ENCODE measurements at places on chromosomes 1 and 21. TPM values are rescaled to one million over a fixed set of nuclear protein-coding genes. Genes with fewer than 3 reads are reported as not detected.
A peak's percentile ranks its signal among the peaks of the same experiment; 100 is the strongest.

GRCh38 chr1:117590273-117590925, 15.4 kb upstream of the TENT5C start:
- no peak for DNase-seq

DNA sequence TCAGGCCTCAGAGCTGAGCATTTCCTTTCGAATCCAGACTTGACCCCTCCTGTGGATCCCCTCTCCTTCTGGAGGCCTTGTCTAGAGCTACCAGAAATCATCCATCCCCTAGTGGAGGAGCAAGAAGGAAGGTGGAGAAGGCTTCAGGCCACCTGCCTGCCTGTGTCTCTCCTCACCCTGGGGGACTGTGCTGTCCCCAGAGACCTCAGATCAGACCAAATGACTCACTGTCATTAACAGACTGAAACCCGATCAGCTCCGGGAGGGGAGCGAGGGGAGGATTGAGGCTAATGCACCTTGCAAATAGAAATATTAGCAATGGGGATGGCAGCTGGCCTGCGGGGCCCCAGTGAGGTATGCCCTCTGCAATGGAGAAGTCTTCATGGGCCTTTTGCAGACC, 2.1 kb downstream of the MYBPH start:
- DNase-seq = no peak

DNA sequence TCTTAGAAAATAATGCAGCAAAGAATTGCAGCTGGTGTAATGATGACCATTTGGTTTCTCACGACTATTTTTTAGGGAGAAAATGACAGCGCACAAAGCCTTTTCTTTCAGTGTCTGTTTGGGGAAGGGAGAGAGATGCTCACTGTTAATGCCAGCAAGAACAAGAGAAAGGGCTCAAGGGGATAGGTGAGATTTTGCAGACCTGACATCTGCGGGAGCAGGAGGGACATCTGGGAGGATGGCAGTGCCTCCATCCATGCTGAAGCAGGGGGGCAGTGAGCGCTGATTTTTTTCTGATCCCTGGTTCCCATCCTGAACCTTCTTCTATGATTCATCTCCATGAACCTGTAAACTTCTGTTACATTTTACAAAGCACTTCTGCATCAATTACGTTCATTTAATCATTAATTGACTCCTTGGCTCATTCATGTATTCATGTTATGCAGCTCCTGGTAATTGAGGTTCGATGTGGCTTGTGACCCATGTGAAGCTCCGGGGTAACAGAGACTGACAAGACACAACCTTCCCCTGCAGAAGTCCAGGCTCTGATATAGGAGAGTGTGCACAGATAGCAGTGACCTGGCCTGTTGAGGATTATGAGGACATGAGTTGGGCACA, 595.3 kb downstream of the PTPRU start:
- no peak for DNase-seq

- DNase-seq = no peak
Observed at GRCh38 chr1:209880031-209880430, 52.3 kb downstream of the UTP25 start.

DNA sequence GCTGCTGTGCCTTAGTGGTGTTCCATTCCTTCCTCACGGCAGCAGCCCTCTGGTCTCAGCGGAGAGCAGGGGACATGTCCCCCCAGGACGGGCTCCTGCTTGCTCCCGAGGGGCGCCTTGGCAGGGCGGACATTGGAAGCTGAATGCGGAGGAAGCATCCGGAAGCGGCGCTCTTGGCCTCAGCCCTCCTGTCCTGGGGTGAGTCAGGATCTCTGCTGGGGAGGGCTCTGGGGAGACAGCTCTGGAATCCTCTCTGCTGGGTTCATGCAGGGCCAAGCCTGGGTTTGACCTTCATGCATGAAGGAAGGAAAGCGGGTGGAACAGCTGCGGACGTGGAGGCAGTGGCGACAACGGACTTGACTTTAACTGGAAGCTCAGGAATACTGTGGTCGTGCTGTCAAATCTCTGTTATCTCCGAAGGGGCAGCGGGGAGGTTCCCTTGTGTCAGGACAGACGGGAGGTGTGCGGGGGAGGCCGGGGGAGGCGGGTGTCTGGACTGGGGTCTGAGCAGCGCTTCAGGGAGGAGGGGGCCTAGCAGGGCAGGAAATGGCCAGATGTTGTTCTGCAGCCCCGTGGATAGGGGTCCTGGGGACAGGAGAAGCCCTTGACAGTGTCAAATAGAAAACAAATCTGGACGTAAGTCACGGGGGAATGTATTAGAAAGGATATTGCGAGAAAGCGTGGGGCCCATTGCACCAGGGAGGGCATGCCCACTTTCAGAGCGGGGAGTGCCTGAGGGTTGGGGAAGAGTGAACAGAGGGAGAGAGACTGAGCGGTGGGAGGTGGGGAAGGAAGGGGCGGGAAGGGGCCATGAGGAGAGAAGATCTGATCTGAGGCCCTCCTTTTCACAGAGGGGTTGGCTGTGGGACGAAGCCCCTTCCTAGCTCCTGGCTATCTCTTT, 26.6 kb downstream of the CRYAA start:
- no peak for DNase-seq

- DNase-seq = peak; percentile 78
Observed at GRCh38 chr1:26993237-26994019, at the start of gene TRNP1. TRNP1 (plus strand) TSS chr1:26993692; CDS start chr1:26993787, 95 bp downstream.

DNA sequence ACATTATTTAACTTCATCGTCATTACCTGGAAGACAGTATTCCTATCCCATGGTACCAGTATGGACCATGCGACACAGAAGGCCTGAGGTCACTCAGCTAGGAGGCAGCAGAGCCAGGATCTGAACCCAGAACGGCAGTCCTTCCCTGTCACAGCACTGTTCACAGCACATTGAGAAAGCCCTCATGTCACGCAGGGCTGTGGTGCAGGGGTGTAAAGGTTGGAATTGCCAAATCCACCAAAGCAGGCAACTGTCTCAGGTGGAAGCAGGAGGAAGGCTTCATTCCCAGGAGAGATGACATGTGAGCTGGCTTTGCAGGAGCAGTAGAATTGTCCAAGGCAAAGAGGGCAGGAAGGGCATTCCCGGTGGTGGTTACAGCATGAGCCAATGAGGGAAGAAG, 9.9 kb upstream of the TTC22 start:
- DNase-seq = no peak

GRCh38 chr21:42695697-42696380, 42.4 kb downstream of the PDE9A start:
- DNase-seq = no peak

- no peak for DNase-seq
Observed at GRCh38 chr1:116379674-116380498, 6.8 kb downstream of the ATP1A1 start.

DNA sequence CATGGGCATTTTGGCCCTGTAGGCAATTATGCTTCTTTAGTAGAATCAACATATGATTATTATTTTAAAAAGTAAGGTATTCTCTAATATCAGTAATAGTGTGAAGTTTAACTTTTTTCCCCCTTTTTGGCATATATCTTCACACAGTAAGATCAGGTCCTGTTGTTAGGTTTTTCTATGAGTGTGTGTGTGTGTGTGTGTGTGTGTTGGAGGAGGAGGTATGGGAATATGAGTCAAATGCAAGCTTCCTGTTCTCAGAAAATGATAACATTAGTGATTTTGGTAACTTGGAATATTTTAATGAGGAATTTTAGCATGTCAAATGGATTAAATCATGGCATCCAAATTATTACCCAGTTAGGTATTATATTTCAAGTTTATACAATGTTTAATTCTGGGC, 65.8 kb upstream of the BCL10 start:
- no peak for DNase-seq

DNA sequence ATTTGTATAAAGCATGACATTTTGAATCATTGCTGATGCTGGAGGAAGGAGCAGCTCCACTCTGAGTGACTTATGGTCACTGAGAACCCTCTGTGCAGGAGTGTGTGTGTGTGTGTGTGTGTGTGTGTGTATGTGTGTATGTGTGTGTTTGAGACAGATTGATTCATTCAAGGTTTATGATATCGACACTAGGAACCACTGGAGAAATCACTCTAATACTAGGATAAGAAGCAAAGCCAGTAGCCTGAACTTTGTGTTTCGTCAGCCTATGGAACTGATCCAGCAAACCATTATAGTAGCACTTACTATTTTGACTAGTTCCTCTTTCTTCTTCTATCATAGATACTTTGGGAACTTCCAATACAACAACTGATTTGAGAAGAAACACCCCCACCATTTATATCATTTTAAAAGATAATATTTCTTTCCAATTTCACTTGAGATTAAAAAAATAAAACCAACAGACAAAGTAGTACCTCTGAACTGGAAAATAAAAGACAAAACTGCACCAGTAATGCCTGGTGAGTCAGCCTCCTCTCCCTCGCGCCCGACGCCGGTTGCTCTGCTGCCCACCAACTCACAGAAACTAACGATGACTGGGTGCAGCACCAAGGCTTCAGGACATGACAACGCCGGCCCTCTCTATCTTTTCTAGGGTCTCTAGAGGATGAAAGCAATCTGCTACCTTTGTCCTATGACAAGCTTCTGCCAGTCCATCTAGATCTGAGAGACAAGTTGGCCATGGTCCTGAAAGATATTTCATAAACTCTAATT, 20.9 kb downstream of the SLAMF1 start:
- DNase-seq = no peak

DNA sequence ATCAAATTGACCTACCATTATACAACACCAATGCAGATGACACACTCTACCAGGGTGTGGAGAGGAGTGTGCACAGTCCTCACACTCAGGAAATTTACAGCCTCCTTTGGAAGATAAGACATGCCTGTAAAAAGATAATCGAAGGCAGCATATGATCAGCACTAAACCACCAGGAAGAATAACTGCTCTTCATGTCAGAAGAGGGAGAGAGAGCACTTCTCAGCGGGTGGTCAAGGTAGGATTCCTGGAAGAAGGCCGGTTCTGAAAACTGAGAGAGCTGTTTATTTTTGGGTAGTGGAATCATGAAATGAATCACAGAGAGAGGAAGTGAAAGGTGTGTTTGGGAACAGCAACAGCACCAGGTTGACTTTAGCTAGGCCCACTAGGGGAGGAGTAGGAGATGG, 14.0 kb upstream of the ZNF697 start:
- no peak for DNase-seq

DNA sequence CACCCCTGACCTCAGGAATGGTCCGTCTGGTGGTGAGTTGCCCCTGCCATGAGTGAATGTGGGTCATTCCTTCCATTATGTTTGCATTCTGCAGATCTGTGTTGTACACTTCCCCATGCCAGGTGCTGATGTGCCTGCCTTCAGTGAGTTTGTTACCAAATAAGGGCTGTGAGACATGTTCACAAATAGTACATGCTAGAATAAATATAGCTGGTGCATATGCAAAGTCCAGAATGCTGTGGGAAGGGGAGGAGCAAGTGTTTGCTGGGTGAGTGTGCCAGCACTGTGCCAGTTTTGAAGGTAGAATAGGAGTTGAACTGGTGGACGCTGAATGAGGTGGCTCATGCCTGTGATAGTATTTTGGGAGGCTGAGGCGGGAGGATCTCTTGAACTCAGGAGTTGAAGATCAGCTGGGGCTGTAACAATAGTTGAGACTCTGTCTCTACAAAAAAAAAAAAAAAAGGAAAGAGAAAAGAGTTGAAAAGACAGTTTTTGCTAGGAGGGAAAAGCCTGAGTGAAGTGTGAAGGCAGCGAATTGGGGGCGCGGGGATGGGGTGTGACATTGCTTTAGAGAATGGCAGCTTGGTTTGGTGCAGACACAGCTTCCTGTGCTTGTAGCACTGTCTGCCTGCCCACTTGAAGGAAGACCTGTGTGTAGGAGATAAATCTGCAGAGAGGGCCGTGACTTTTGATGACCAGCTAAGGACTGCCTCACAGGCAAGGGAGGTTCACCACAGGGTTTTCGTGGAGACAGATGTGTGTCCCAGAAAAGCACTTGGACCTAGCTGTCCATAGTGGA, 61.1 kb downstream of the LGR6 start:
- DNase-seq = no peak

- no peak for DNase-seq
Observed at GRCh38 chr1:178151831-178152230, 57.9 kb downstream of the RASAL2 start.

GRCh38 chr1:243316366-243316989, 60.6 kb downstream of the SDCCAG8 start:
- DNase-seq = no peak

DNA sequence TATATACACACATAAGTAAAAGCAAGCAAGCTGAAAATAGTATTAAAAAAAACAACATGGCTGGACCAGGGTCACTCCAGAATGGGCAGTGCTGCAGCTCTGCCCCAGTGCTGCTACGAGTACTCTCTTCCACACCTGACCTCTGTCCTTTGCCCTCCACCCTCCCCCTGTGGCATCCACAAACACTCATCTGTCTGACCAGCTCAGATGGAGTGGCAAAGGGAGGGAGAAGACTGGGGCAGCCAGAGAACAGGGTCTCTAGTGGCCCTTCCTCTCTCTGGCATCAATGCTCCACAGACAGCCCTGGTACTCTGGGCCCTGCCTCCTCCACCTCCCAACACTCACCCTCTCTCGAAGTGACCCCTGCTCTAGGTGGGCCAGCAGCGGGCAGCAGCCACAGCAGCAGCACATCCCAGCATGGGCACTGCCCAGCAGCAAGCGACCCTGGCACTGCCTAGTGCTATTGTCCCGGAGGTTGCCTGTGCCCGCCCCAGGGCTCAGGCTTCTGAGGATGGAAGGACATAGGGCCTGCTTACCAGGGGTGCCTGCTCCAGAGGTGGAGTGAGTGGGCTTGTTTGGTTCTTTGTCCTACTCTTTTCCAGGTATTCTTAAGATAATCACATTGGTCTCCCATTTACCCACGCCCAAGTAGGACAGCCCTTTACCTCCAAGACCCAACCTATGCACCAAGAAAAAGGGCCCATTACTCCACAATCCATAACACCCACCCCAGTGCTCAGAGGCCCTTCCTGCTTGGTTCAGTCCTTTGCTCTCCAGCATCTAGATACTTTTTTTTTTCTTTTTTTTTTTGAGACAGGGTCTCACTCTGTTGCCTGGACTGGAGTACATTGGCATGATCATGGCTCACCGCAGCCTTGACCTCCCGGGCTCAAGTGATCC, 6.2 kb downstream of the ARHGEF2 start:
- no peak for DNase-seq

DNA sequence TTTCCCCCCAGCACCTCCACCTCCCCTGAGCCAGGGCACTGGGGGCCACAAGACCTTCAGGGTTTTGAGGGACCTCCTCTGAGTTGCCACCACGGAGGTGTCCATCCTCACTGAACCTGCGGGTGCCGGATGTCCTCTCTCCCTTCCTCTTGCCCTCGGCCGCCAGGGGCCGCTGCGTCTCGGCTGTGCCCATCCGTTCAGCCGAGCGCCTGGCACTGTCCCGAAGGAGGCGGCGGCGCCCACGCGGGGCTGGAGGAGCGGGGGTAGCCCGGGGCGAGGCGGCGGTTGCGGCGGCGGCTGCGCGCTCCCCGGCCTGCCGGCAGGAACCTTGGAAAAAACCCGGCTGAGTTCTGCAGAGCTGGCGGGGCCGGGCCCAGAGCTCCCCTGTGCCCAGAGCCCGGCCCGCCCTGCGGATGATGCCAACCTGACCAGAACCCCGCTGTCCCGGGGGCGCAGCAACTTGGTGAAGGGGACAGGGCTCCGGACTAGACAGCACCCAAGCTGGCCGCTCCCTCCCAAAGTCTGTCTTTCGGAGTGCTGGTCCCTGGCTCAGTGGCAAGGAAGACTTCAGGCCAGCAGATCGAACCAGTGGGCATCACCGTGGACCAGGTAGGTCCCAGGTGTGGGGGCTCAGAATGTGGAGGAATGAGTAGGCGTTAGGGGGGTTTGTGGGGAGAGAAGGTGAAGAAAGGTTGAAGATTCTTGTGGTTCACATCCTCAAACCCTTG, 3.7 kb upstream of the PPM1J start:
- DNase-seq = peak; percentile 79

The CELA3B gene
- total RNA-seq = not detected

The BLZF1 gene
- 13.5 TPM for total RNA-seq

The SLC1A7 gene
- not detected for total RNA-seq

The TMPRSS3 gene
- total RNA-seq = 19.6 TPM

The GPR37L1 gene
- not detected for total RNA-seq

The ATAD3C gene
- total RNA-seq = 0.53 TPM

The SIM2 gene
- total RNA-seq = not detected

The FALEC gene
- not detected for total RNA-seq

The OR2M4 gene
- total RNA-seq = not detected
